ENCODE measurements at places on chromosomes 7 and 10.

- DNase-seq: no peak
These were observed 5.2 kb downstream of the DUSP5 start for GRCh38 chr10:110502851-110503301.

GRCh38 chr7:30923774-30924413 is 12.2 kb downstream of the AQP1 start:
- DNase-seq: no peak

GRCh38 chr10:13956826-13957225 is 370.1 kb downstream of the PRPF18 start:
- no peak for DNase-seq

GRCh38 chr10:2616215-2616614 is 451.1 kb upstream of the PFKP start:
- DNase-seq: no peak
